ENCODE measurements at places on chromosomes 16 and 17.

GRCh38 chr17:49210158-49211029, at the start of the genes ABI3 and GNGT2:
Gene ABI3, plus strand, starts transcription at chr17:49210707. Its CDS starts 18 bp downstream, at chr17:49210725.
Gene GNGT2, minus strand, starts transcription at chr17:49210574. Its CDS starts 3,152 bp downstream, at chr17:49207422.
- no peak for DNase-seq

DNA sequence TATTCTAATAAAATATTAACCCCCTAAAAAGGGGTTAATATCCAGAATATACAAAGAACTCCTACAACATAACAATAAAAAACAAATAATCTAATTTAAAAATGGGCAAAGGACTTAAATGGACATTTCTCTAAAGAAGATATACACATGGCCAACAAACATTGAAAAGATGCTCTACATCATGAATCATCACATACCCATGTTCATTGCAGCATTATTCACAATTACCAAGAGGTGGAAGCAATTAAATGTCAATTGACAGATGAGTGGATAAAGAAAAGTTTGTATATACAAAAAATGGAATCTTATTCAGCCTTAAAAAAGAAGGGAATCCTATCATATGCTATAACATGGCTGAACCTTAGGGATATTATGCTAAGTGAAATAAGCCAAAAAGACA, 36.8 kb downstream of the CPD start:
- DNase-seq, result no peak

GRCh38 chr16:31453255-31454204, 5.8 kb upstream of the ARMC5 start:
- DNase-seq, result no peak

GRCh38 chr16:72072514-72073342, 9.7 kb downstream of the HPR start:
- no peak for DNase-seq

- peak; percentile 57 for DNase-seq
These were observed 7.5 kb downstream of the SLC16A3 start for GRCh38 chr17:82236142-82236971.

DNA sequence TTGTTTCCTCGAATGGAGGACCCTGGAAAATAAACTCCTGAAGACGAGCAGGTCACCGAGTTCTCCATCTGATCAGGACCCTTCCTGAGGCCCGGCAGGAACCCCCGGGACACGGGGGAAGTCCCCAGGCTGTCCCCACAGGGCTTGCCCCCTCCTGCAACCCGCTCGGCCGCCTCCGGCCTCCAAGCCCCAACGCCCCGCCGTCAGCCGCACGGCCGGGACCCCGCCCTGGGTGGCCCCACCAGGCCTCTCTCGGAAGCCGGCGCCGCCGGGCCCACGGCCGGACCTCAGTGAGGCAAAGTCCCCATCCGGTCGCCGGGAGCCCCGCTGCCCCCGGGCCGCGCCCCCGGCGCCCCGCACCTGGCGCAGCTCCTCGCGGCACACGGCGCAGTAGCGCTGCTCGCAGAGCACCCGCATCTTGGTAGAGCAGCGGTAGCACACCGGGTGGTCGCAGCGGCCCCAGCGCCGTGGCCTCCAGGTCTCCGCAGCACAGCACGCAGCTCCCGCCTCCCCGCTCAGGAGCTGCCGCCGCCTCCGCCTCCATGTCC, 383 bp downstream of the ZNF598 start:
- DNase-seq, result no peak

DNA sequence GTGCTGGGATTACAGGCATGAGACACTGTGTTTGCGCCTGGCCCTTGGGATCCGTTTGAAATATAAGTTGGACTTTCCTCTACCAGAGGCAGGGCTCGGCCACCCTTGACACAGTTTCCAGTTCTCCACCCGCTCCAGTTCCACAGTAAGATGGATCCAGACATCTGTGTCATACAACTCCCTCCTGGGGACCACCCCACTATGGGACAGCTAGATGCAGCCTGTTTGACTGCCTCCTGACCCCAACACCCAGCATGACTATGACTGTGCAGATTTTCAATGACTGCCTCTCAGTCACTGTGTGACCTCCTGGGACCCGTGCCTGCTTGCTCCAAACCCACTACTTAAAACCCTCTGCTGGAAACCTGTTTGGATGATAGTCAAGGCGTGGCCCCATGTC, 166.7 kb downstream of the IRF8 start:
- no peak for DNase-seq

DNA sequence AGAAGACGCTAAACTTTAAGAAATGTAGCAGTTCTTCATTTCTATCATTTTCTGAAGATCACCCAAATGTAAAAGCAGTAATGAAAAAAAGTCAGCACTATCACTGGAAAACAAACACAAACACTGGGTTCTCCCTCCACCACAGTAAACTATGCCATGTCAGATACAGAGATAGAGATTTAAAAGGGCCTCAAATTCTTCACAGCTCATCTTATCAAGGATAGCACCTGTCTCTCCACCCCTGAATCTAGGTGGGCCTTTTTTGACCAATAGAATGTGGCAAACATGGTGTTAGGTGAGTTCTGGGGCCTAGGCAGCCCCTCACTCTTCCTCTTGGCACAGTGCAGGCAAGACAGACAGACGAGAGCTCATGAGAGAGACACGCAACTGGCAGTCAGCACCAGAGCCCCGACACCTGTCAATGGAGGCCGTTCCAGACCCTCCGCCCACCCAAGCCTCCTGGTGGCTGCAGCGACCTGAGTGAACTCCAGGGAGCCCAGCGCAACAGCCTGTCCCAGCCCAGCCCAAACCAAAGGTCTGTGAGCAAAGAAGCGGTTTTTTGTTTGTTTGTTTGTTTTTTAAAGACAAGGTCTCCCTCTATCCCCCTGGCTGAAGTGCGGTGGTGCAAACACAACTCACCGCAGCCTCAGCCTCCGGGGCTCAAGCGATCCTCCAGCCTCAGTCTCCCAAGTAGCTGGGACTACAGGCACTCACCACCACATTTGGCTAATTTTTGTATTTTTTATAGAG, 79.8 kb downstream of the TBC1D16 start:
- DNase-seq, result no peak

DNA sequence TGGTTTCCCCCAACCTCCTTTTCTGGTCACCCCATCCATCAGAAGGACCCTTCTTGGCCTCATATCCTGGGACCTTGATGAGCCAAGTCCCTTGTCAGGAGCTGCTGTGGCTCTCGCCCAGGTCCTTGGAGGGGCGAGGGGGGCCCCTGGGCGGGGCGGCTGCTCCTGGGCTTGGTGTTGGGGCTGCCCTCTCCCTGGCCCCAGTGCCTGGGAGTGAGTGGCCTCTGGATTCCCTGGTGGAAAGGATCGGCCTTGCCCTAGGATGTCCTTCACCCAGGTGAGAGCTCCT, 6.2 kb upstream of the NOTUM start:
- no peak for DNase-seq

All from substantia nigra (tissue), 51 donors.